M059J (cell line): ENCODE measurements at places on chromosomes 4 and X. TPM values are rescaled to one million over a fixed set of nuclear protein-coding genes. Genes with fewer than 3 reads are reported as not detected.
A peak's percentile ranks its signal among the peaks of the same experiment; 100 is the strongest.

DNA sequence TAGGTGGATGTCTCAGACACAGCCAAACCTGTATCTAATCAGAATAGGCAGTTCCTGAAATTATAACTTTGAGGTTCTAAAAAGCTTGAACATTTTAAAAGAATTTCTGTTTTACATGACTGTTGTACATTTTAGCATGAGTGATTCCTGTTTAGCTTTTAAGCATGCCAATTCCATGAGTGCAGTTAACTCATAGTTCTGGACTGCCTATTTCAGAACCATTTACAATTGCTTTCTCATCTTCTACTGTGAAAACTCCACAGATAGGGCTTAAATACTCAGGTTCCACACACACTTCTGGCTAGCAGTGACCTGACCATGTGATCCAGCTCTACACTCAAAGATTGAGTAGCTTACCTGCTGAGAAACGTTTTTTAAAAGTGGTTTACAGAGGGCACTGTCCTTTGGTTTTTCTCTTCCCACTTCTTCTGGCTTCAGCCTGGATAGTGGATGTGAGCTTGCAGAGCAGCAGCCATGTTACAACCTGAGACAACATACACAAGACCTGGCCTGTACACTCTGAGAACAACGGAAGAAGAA lies 280.8 kb downstream of the ANKRD50 start:
- no peak for DNase-seq

DNA sequence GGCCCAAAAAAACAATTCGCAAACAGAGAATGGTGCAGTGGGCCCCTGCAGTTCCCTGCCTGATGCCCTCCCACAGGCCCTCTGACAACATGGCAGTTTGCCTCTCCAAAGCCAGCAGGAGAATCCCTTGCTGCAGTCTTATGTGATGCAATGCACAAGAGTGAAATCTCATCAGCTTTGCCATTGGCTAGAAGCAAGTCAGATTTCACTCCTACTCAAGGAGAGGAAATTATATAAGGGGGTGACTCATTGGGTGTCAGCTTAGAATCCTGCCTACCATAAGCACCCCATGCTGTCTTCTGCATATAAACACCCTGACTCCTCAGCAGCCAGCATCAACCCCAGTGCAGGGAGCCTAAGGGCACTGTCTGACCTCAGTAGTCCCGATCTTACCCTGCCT lies 157.3 kb upstream of the LDB2 start:
- peak; percentile 94 for DNase-seq

DNA sequence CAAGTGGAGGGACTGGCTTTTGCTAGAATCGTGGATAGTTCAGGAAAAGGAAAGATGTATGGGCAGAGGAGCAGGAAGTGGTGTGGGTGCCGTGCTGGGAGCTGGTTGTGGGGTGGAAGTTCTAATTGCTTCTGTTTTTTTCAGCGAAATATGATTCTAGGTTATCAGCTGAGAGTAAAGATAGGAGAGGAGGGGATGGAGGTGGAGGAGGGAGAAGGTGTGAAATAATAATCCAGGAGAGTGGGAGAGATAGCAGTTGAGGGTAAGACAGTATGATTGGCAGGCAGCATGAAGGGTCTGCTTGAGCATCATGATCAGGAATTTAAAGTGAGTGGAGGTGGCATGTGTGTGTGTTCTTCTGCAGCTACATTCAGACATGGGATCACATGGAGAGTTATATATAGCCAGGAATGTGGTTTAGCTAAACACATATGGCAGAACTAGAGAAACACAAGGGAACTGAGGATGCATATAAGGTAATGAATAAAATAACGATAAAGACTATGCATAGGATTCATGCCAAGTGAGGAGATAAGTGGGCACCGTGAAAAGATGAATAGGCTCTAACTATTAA lies 133.7 kb downstream of the ANK2 start:
- DNase-seq = no peak

GRCh38 chr4:123477711-123478209 lies 81.2 kb downstream of the SPRY1 start:
- peak; percentile 21 for DNase-seq

Gene TSR2
- 38.7 and 41.4 TPM in 2 replicates for total RNA-seq

DNA sequence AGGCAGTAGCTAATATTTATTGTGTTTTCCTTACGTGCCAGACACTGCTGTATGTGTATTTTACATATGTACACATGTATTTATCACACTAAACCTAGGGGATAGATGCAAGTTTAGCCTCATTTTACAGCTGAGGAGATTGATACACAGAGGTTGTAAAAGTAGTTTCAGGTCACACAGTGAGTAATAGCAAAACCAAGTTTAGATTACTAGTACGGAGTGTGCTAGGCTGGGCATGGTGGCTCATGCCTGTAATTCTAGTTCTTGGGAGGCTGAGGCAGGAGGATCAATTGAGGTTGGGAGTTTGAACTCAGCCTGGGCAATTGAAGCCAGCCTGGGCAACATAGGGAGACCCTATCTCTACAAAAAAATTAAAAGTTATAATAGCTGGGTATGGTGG lies 701.1 kb upstream of the ATOH1 start:
- no peak for DNase-seq

GRCh38 chrX:9403374-9403773 lies 61.5 kb upstream of the TBL1X start:
- DNase-seq = no peak

DNA sequence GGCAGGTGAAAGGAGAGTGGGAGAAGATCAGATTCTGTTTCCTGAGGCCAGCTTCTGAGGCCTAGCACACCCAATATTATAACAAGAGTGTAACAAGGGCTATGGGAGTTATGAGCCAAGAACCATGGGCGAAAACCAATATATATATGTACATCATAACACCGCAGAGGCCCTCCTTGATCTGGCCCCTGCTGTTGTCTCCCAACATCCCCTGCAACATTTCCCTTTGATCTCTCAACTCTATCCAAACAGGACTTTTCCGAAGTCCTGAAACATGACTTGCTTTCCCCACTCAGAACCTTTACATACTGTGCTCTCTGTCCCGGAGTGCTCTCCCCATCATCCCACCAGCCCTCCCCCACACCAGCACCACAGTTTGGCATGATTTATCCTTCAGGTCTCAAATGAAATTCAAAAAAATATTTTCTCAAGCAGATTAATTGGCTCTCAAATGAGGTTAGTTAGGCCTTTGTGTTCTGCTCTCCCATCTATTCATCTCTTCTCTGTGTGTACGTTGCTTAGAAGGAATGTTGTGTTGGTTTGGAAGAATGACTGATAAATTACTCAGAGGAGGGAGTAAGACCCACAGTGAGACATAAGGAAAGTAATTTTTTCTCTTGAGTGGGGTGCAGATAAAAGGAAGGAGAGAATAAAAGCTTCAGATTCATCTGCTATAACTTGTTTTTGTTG lies 58.1 kb upstream of the SMIM10 start:
- peak; percentile 97 for DNase-seq

GRCh38 chr4:77203380-77204197 lies 46.6 kb downstream of the CCNG2 start:
- peak; percentile 68 for DNase-seq

- DNase-seq = peak; percentile 36
Measured at GRCh38 chr4:108426493-108426892, 193.9 kb upstream of the RPL34 start.

Gene SSX2
- total RNA-seq = not detected in 2 replicates

DNA sequence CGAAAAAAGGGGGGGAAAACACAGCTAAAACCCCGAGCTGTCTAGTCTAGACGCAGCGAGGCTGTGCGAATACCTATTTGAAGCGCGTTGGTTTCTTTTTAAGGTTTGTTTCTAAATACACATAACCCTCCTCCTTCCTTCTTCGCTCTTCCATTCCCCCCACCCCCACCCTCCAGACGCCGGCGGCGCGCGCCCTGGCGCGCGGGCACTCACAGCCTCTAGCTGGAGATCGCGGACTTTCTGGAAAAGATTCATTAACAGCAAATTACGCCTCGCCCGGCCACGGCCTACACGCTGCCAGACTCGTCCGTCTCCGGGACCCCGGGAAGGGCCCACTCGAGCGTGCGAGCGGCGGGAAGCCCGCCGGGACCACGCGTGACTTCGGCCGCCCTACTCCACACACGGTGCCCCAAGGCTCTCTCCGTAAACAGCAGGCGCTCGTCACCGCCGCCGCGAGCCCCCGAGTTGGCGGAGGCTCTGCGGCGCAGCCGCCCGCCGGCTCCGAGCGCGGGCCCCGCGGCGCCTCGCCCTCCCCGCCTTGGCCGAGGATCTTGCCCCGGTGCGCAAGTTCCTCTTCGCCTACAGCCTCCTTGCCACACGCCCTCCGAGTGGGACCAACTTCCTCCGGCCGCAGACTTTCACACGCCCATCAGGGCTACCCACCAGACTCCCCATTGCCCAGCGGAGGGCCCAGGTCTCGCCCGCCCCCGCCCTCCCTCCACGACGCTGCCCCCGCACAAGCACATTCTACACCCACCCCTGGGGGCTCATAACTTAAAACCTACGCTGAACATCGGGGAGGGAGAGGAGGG lies 2.0 kb downstream of the BCOR start:
- peak; percentile 52 for DNase-seq

DNA sequence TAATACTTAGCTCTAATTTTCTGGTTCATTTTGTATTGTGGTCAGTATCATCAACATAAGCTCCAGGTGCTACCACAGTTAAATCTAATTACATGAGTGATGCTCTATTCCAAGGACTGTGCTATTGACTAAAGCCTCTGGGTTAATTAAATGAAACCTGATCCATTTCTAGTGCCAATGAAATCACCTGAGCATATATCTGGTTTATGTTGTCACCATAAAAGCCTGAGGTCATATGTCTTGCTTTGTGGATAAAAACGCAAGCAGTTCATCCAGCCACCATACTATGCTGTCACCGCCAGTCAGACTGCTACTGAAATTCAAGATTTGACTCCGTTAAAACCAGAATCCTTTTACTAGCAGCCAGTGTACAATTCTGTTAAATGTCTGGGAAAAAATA lies 64.2 kb upstream of the ZNF518B start:
- no peak for DNase-seq

GRCh38 chr4:8044244-8044643 lies 104.6 kb upstream of the AFAP1 start:
- DNase-seq = no peak

Gene TCEAL1
- 53.5 and 88.1 TPM in 2 replicates for total RNA-seq

DNA sequence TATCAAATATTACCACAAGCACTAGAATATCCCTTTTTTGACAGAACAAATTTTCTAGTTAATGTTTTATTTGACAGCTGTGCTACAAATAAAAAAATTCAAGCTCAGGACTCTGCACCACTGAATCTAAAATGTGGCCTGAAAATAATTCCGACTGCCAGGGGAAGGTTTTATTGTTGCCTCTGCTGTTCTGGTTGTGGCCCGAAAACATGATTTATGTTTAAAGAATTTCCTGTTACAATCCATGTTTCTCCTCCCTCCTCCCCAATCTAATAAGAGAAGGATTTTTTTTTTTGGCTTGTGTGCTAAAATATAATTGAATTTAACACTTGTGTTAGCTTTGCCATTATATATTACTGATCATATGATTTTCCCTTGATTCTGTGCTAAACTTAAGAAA lies 227.8 kb downstream of the DCLK2 start:
- peak; percentile 73 for DNase-seq

Gene CRMP1
- total RNA-seq = not detected in 2 replicates

GRCh38 chr4:123503698-123504363 lies 107.2 kb downstream of the SPRY1 start:
- no peak for DNase-seq

DNA sequence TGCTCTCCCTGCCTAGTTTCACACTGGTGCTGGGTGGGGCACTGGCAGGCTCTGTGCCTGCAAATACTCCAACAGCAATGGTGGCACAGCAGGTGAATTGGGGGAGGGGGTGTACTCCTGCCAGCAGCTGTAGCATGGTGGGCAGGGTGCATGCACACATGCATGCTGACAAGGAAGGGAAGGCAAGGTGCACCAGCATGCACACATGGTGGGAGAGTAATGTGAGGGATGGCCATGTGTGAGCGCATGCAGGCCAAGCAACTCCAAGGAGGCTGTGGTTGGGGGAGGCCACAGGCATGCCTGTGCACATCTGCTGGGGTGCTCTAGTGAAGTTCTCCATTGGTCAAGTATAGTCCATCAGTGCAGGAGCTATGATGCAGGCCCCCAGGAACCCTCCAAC lies 54.5 kb upstream of the INPP4B start:
- no peak for DNase-seq

Gene NUDT11
- 3.6 and 4.1 TPM in 2 replicates for total RNA-seq

Gene SYTL5
- 18.2 and 23.1 TPM in 2 replicates for total RNA-seq

Gene TLL1
- 4.2 and 6.8 TPM in 2 replicates for total RNA-seq

GRCh38 chr4:8510611-8511285 lies 69.4 kb upstream of the GPR78 start:
- DNase-seq = no peak

GRCh38 chrX:72573158-72573511 lies 492 bp upstream of the HDAC8 start:
- no peak for DNase-seq

Gene TEC
- total RNA-seq = 0.12 and 0.81 TPM in 2 replicates

DNA sequence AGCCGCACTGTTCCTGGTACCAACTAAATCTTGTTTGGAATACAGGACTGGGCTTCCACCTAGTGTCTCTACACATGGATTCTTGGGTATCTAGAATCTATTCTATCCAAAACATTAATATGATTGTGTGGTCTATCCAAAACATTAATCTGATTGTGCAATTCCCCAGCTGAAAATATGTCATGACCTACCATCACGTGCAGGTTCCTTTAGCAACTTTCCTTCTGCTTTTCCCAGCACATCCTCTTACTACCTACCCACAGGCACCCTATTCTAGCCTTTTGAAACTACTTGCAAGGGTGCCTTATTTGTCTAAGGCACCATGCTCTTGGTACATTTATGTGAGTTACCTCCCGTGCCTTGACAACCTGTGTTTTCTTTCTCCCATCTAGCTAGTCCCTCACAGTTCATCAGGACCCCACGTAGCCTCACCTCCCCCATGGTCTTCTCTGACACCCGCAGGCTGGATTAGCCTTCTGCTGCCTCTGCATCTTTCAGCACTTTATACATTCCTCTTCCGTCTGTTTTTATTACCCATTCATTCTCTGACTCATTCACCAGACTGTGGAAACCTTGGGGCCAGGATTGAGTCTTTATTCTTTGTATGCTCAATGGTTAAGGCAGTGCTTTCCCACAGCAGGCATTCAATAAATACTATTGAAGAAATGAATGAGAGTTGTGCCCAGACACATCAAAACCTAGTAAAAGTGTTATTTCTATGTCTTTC lies 88.8 kb upstream of the FAM9B start:
- DNase-seq = peak; percentile 48

DNA sequence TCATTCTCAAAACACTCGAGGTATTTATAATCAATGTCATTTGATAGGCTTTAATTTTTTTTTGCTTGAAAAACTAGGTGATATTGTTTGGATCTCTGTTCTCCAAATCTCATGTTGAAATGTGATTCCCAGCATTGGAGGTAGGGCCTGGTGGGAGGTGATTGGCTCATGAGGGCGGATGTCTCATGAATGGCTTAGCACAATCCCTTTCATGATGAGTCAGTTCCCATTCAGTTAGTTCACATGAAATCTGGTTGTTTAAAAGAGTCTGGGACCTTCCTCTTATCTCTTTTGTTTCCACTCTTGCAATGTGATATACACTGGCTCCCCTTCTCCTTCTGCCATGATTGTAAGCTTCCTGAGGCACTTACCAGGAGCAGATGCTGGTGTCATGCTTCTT lies 638.7 kb downstream of the DMD start:
- DNase-seq = peak; percentile 19
